ENCODE measurements at places on chromosomes 16 and 17.

- no peak for DNase-seq
Measured at GRCh38 chr17:38911081-38911730, 14.2 kb upstream of the LASP1NB start.

- DNase-seq, result no peak
Measured at GRCh38 chr17:20244671-20245070, 222.7 kb downstream of the LGALS9B start.

DNA sequence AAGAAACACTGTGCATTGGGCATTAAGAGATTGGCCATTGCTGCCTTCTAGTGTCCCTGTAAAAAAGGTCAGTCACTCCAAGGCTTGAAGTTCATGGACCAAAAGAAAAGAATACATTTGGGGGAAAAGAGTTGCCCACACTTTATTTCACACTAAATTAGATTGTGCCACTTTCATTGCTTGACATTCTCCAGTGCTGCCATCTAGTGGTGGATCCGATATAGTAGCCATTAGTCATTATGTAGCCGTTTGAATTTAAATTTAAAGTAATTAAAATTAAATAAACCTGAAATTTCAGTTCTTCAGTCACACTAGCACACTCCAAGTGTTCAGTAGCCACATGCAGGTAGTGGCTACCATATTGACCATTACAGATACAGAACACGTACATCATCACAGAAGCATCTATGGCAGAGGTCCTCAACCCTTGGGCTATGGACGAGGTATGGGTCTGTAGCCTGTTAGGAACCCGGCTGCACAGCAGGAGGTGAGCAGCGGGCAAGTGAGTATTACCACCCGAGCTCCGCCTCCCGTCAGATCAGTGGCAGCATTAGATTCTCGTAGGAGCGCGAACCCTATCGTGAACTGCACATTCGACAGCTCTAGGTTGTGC lies 21.9 kb upstream of the CDH5 start:
- DNase-seq, result peak; percentile 58

DNA sequence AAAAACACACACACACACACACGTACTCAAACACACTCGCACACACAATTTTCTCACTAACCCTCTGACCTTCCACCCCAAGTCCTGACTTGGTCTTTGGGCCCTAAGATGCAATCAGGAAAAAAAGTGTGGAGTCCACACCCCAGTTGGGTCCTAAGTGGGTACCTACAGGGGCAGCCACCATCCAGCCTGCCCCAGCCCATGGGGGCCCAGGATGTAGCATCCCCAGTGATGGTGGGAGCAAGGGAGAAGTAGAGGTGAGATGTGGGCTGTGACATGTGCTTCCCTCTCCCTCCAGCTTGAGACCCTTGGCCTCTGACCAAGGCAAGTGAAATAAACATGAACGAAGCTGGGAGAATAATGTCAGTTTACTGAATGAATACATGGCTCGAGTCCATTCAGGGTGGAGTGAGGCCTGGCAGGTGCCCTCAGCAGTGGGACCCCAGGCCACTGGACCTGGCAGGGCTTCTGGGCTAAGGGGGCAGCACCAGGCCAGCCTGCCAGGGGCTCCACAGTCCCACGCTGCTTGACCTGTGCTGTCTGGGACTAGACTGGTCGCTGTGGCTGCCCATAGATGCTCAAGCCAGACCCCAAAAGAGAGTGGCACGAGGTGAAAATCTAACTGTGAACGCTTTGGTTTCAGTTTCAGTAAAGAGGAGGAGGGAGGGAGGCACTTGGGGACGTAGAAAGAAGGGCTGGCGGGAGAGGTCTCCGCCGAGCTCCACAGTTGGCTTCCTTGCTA lies 73.7 kb downstream of the MRC2 start:
- no peak for DNase-seq

DNA sequence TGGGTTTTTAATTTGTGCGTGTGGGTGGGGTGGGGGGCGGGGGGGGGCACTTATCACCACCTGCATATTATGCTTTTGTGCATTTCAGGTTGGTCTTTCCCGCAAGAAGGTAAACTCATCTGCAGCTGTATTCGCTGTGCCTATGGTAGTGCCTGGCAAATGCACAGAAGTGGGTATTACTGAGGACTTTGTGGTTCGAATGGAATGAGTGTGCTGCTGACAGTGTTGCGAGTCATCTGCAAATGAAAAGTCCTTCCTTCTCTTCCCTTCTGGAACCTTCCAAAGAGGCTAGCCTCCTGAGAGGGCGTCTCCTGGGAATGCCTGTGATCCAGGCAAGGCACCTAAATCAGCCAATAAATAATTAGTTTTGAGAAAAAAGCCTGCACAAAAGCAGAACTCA lies 532.9 kb downstream of the MAF start:
- peak; percentile 27 for DNase-seq

- DNase-seq, result no peak
Measured at GRCh38 chr17:59370593-59371299, 39.3 kb downstream of the YPEL2 start.

DNA sequence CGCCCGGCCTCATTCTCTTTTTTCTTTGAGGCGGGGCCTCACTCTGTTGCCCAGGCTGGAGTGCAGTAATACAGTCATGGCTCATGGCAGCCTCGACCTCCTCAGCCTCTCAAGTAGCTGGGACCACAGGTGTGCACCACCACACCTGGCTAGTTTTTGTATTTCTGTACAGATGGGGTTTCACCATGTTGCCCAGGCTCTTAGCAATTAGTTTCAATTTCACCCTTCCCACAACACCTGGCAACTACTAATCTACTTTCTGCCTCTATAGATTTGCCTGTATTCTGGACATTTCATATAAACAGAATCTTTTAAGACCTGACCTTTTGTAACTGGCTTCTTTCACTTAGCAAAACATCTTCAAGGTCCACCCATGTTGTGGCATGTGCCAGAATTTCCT lies 8.0 kb upstream of the NT5M start:
- DNase-seq, result no peak

GRCh38 chr17:70947636-70948565 lies 778.6 kb downstream of the KCNJ2 start:
- DNase-seq, result no peak

DNA sequence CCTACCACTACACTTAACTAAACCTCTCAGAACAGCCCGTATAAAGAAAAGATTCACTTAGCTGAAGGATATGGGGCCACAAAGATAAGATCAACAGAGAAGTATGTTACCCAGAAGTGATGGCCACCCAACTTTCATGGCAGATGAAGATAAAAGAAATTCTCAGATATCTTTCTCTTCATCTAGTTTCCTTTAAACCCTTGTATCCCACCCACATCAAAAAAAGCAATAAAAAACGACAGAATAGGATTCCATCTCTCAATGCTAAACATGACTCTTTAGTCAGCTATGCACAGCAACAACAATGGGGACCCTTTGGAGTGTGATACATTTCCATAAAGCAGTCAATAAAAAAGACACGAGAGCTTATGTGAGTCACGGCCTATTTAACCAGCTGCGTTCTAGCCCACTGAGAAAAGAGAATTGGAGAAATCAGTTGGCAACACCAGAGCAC lies 86.6 kb downstream of the SNX11 start:
- no peak for DNase-seq

- DNase-seq, result no peak
Measured at GRCh38 chr17:73953206-73954033, 250.1 kb upstream of the RPL38 start.

DNA sequence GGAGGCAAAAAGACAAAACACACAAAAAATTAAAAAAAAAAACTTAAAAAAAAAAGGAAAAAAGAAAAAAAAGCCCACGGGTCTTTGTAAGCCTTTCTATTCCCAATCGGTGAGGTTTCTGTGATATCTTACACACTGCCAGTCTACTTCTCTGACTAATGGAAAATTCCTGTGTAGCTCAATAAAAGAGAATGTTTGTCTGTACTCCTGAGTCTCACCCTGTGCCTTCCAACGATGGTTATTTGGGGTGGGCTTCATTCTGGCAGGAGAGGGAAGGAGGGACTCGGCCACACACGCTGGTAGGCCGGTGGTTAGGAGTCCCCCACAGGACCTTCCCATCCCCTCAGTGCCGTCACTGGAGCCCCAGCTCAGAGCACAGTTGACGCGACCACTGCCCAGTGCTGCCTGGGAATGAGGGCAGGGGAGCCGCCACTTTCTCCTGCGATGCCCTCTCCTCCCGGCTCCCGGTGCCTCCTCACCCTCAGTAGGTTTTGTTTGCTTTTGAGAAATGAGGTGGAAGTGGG lies 68.0 kb downstream of the AMFR start:
- DNase-seq, result no peak

DNA sequence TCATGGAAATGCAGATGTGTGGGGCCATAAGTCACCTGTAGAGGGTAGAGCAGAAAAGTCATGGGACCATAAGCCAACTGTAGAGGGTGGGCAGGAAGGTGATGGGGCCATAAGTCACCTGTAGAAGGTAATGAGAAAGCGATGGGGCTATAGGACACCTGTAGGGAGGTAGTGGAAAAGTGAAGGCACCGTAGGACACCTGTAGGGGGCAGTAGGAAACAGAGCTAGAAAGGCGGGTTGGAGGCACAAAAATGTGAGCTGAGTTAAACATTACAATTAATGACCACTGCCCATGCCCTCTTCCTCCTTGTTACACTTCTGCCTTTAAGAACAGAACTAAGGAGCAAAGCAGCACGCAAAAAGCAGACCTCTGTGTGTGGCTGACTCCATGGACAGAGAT lies 150.1 kb downstream of the SHISA6 start:
- no peak for DNase-seq

DNA sequence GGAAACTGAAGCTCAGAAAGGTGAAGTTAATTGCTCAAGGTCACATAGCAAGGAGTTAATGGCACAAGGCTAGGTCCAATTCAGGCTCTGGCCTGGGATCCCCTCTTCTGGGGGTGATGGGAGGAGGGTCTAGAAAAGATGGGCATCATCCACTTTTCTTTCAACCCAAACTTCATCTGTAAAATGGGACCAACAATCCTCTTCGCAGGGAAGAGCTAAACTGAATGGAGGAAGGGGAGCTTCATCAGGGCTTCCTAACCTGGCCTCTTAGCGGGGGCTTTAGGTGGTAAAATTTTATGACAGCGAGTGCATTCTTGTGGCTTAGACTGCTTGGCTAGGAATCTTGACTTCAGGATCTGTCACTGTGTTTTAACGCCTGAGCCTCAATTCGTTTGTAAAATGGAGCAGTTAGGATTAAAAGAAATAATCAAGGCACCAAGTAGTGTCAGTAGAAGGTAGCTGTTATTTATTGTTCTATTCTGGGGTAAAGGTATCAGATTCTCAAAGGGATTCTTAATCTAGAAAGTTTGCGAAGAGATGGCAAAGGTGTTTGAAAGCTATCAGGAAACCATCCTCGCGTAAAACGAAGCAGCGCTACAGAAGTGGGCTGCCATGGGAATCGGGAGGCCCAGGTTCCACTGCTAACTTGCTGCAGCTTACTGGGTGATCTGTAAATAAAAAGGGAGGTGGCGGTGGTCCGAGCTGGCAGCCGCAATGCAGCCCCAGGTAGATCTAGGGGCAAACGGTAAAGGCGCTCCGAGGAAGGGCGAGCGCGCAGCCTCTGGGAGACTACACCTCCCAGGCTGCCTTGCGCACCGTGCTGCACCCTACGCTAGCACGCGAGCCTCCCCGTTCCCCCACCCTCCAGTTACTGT lies 1.5 kb upstream of the SRCAP start:
- DNase-seq, result no peak

GRCh38 chr17:74769856-74770497 lies 6.2 kb downstream of the NAT9 start:
- DNase-seq, result no peak

- no peak for DNase-seq
Measured at GRCh38 chr17:41542357-41542756, 14.2 kb upstream of the KRT19 start.

- no peak for DNase-seq
Measured at GRCh38 chr16:89442990-89443726, 47.2 kb downstream of the ANKRD11 start.

GRCh38 chr16:16027728-16028310 lies 78.4 kb downstream of the ABCC1 start:
- no peak for DNase-seq

GRCh38 chr17:50053654-50053960 lies 2.3 kb upstream of the ITGA3 start:
- DNase-seq, result no peak

- no peak for DNase-seq
Measured at GRCh38 chr16:48235058-48235555, 9.0 kb upstream of the LONP2 start.
